ENCODE measurements at places on chromosomes 5 and 9. TPM values are rescaled to one million over a fixed set of nuclear protein-coding genes. Genes with fewer than 3 reads are reported as not detected.

Gene GNA14
- total RNA-seq = not detected

Gene SLC4A9
- total RNA-seq = not detected

DNA sequence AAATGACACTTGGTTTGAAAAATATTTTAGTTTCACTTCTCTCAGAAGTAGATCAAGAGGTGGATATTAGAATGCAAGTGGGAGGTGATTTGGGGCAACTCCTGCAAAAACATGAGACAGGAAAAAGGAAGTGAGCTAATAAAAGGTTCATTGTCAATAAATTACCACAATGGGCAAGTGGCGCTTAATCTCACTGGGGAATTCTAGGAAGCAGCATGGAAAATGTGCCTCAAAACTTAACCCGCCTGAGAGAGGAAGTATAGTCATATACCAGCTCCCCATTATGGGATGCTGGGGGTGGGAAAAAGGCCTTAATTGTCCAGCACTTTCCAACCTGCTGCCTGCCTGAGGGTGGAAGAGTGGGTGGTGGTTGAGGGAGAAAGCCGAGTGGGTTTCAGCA is 204.1 kb downstream of the ELAVL2 start:
- H3K4me3 ChIP-seq = no peak overlapping the region
- H3K27me3 ChIP-seq = no peaks in the 10 kb centered on the region
- H3K27ac ChIP-seq = no peak overlapping the region
- no peaks in the 10 kb centered on the region for H3K4me1 ChIP-seq
- H3K36me3 ChIP-seq = no peaks in the 10 kb centered on the region

Gene FBXO10
- 2.8 TPM for total RNA-seq

- no peak for DNase-seq
- no peak overlapping the region for H3K4me3 ChIP-seq
- peaks cover 47% of the 10 kb centered on the region for H3K27me3 ChIP-seq
- no peak overlapping the region for H3K27ac ChIP-seq
- no peaks in the 10 kb centered on the region for H3K36me3 ChIP-seq
Measured at GRCh38 chr9:138020120-138020794, 142.7 kb downstream of the CACNA1B start.

GRCh38 chr5:153749960-153750359 is 259.5 kb downstream of the GRIA1 start:
- no peaks in the 10 kb centered on the region for H3K27me3 ChIP-seq
- H3K4me3 ChIP-seq = no peak overlapping the region
- H3K36me3 ChIP-seq = no peaks in the 10 kb centered on the region
- no peaks in the 10 kb centered on the region for H3K4me1 ChIP-seq
- no peak overlapping the region for H3K27ac ChIP-seq
- no peak for DNase-seq

Gene PCDHGB7
- 0.07 TPM for total RNA-seq

GRCh38 chr9:126836216-126836615 is 24.2 kb upstream of the ZBTB34 start:
- no peaks in the 10 kb centered on the region for H3K27me3 ChIP-seq
- no peak overlapping the region for H3K4me3 ChIP-seq
- peaks cover 17% of the 10 kb centered on the region for H3K36me3 ChIP-seq
- H3K4me1 ChIP-seq = peaks cover 15% of the 10 kb centered on the region

DNA sequence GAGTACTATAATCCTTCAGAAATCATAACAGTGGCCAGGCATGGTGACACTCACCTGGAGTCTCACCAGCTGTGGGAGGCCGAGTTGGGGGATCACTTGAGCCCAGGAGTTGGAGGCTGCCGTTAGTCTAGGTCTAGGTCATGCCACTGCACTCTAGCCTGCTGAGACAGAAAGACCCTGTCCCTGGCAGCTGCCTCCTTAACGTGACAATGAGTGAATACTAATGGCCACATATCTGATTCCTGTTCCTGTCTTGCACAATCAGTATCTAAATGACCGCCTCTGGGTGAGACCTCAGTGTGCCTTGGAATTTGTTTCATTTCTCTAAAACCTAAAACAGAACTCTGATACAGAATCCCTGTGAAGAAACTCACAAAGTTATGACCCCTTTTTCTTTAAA is 131.0 kb upstream of the DAB2 start:
- no peak overlapping the region for H3K4me3 ChIP-seq
- H3K27ac ChIP-seq = no peak overlapping the region
- H3K4me1 ChIP-seq = no peaks in the 10 kb centered on the region
- no peaks in the 10 kb centered on the region for H3K27me3 ChIP-seq

DNA sequence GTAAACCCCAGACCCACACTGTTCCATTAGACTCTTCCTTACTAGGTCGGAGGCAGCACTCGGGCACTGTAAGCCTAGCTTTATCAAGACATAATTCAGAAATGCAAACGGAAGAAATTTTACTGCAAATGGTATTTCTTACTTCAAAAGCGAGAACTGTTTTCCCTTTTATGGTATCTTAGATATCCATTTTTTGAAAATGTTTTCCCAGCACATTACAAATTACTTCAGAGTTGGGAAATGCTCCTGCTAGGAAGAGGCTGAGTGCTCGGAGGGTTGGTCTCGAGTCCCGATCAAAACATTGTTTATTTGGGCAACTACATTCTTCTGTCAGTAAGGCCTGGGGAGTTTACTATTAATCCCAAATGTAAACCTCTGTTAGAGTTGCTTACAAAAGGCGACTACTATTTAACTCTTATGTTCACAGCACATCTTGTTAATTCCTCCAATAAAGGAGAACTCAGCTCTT is 332.9 kb downstream of the CWC27 start:
- H3K27ac ChIP-seq = no peak overlapping the region
- H3K36me3 ChIP-seq = no peaks in the 10 kb centered on the region
- peaks cover 21% of the 10 kb centered on the region for H3K4me1 ChIP-seq
- peak overlapping the region; percentile 43 for H3K4me3 ChIP-seq
- DNase-seq = no peak

- H3K36me3 ChIP-seq = no peaks in the 10 kb centered on the region
- H3K4me3 ChIP-seq = no peak overlapping the region
- H3K27ac ChIP-seq = no peak overlapping the region
- peaks cover 38% of the 10 kb centered on the region for H3K27me3 ChIP-seq
- H3K4me1 ChIP-seq = peaks cover 29% of the 10 kb centered on the region
Measured at GRCh38 chr9:89659891-89660685, 55.3 kb downstream of the GADD45G start.

Gene DMRT3
- not detected for total RNA-seq

- peak within 1 kb of the TSS; percentile 74 for H3K27ac ChIP-seq
- no peaks in the 10 kb centered on the region for H3K27me3 ChIP-seq
- DNase-seq = no peak
- 0 out of 3 replicates have a peak, but pooled peaks cover 5% of the 10 kb centered on the region for H3K36me3 ChIP-seq
- peaks cover 49% of the 10 kb centered on the region for H3K4me1 ChIP-seq
Measured at GRCh38 chr5:177446200-177447065, at the start of gene PRR7. Gene PRR7 (plus strand): TSS chr5:177446814. CDS start chr5:177455068, 8,254 bp downstream.

Gene NME5
- 0.18 TPM for total RNA-seq

Gene NMUR2
- not detected for total RNA-seq

DNA sequence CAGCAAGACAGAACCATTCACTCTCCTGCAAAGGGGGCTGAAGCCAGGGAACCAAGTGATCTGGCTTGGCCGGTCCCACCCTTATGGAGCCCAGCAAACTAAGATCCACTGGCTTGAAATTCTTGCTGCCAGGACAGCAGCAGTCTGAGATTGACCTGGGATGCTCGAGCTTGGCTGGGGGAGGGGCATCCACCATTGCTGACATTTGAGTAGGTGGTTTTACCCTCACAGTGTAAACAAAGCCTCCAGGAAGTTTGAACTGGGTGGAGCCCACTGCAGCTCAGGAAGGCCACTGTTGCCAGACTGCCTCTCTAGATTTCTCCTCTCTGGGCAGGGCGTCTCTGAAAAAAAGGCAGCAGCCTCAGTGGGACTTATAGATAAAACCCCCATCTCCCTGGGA is 60.5 kb downstream of the TNFSF8 start:
- peak; percentile 70 for DNase-seq
- no peaks in the 10 kb centered on the region for H3K36me3 ChIP-seq
- H3K27ac ChIP-seq = no peak overlapping the region
- no peaks in the 10 kb centered on the region for H3K27me3 ChIP-seq

DNA sequence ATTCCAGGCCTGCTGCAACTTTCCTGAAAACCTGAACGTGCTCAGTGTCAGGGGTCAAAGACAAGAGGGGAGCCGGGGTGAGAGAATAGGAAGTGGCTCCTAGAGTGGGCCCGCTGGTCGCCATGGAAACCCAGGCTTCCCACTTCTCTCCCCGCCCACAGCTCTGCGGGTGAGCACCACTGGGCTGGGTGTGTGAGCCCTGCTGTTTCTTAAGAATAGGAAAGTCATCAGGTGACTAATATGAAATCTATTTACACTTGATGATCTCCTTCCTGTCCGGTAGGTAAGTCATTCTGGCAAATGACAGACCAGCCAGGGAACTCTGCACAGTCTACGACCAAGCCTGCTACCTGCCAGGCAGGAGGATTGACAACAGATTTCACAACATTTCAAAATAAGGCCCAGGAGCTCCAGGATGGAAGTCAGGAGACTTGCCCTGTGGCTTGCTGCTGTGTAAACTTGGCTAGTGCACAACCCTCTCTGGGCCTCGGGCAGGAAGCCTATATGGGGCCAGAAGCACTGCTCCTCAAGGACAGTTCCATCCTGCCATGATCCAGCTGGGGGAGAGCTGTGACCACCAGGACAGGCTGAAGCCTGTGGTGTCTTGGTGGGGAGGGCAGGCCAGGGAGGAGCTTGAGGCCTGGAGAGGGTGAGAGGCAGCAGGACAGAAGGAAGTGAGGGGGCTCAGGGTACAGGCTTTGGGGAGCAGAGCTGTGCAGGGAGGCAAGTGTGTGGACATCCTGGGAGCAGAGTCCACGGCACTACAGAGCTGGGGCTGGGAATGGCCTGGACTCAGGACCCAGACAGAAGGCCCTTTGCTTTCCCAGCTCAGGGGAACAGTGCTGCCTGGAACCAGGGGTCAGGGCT is 60.6 kb downstream of the SHB start:
- peaks cover 62% of the 10 kb centered on the region for H3K36me3 ChIP-seq
- peak overlapping the region; percentile 69 for H3K27ac ChIP-seq

DNA sequence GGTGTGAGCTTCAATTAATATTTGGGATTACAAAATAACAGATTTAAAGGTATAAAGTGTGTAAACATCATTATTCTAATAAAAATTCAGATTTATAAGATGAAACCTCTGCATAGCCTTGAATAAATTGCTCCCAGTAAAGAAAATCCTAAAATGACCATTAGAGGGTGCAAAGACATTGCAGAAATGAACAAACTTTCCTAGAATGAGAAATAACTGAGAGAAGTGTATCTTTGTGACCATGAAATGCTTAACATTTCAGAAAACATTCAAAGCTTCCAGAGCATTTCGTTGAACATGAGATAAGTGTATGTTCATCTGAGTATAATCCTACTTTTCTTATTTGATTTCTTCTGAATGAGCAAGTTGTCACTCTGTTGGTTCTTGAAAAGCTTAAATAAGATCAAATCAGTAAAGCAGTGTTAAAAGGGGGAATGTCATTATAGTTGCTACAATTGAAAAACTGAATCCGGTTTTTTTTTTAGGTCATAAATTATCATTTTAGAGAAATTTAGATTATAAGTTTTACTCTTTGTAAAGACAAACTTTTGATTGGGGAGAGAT is 24.7 kb upstream of the NUDT12 start:
- no peaks in the 10 kb centered on the region for H3K27me3 ChIP-seq
- no peak overlapping the region for H3K4me3 ChIP-seq
- H3K4me1 ChIP-seq = no peaks in the 10 kb centered on the region
- H3K36me3 ChIP-seq = no peaks in the 10 kb centered on the region

DNA sequence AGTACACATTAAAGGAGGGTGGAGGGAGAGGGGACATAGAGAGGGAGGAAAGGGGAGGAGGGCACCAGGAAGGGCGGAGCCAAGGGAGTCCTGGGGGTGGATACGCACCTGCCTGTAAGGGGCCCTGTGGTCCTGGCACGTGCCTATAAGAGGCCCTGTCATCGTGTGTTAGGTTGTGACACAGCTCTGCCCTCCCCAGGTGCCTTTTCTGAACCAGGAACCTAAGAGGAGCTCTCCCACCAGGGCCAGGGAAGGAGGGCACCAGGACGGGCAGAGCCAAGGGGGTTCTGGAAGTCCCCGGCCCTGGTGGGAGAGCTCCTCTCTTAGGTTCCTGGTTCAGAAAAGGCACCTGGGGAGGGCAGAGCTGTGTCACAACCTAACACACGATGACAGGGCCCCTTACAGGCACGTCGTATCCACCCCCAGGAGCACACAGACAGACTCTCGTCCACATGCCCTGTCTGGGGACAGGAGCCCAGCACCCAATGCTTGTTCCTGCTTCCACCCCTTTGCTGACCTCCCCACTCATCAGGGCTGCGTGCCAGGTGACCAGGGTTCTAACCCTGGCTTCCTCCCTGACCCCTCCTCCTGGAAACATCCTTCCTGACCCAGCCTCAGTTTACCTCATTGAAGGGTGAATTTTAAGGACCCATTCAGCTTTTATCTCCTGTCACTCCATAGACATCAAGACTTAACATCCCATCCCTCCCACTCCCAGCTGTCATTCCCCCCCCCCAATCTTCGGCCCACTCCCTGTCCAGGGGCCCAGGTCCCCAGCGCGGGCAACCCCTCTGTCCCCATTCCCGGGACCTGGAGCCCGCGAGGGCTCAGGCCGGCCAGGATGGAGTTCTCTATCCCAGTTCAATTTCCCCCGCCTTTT is 12.9 kb upstream of the OLFM1 start:
- no peak overlapping the region for H3K27ac ChIP-seq
- no peak for DNase-seq
- H3K4me3 ChIP-seq = no peak overlapping the region
- H3K27me3 ChIP-seq = peaks cover 64% of the 10 kb centered on the region
- no peaks in the 10 kb centered on the region for H3K36me3 ChIP-seq

GRCh38 chr5:76332102-76332501 is 71.0 kb upstream of the IQGAP2 start:
- H3K4me3 ChIP-seq = no peak overlapping the region
- peak; percentile 78 for DNase-seq
- H3K4me1 ChIP-seq = peaks cover 35% of the 10 kb centered on the region

GRCh38 chr9:136421791-136422190 is 11.3 kb downstream of the PMPCA start:
- H3K4me1 ChIP-seq = no peaks in the 10 kb centered on the region
- H3K27ac ChIP-seq = no peak overlapping the region
- no peak for DNase-seq
- H3K27me3 ChIP-seq = no peaks in the 10 kb centered on the region
- no peak overlapping the region for H3K4me3 ChIP-seq
- peaks cover 62% of the 10 kb centered on the region for H3K36me3 ChIP-seq

Gene FBXW5
- total RNA-seq = 60.4 TPM

DNA sequence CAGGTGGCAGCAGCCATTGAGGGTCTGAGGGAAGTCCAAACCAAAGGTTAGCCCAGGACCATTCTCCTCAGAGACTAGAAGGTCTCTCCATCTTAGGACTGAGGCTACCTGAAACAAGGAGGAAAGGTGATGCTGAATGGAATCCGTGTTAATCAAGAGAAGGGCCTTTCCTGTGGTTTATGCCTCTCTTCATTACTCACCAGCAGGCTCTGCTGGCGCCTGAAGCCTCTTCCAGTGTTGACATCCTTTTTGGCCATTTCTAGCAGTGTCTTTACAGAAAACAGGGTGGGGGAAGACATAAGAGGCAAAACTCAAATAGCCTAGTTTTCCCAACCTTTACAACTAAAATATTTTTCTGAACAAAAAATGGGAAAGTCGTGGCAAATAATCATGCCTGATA is 98.0 kb downstream of the ENC1 start:
- no peak for DNase-seq
- H3K27me3 ChIP-seq = no peaks in the 10 kb centered on the region
- no peak overlapping the region for H3K4me3 ChIP-seq
- no peaks in the 10 kb centered on the region for H3K36me3 ChIP-seq

- H3K4me3 ChIP-seq = no peak overlapping the region
- no peaks in the 10 kb centered on the region for H3K4me1 ChIP-seq
- H3K27me3 ChIP-seq = no peaks in the 10 kb centered on the region
- no peak overlapping the region for H3K27ac ChIP-seq
- peaks cover 17% of the 10 kb centered on the region for H3K36me3 ChIP-seq
Measured at GRCh38 chr9:68927165-68927564, 86.7 kb downstream of the PRKACG start.

All from HepG2 (cell line).